Inflammatory macrophage treated with lipopolysaccharide for 4 hours (primary cell): ENCODE measurements at places on chromosomes 5 and 9.

DNA sequence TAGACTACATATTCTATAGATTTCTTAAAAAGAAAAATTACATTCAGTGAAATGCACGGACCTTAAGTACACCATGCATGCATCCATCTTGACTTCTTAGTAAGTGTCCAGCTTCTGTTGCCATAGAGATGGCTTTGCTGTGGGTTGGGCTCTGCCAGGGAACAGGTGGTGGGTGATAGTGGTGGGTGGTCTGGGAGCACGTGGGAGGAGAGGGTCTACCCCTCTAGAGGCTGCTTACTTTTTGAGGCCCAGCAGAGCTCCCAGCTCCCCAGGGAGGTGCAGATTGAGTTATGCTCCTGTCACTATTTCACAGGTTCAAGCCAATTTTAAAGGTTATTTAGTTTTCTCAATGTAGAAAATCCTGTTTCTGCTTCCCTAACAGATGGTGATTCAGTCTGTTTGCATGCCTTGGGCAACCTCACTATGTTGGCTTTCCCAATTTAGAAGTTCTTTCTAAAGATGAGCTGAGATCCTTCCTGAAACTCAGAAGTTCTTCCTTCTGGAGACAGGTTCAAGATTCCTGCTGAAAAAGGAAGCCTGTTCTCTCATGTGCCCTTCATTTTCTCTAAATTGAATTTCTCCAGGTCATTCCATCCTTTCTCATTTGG, 107.4 kb upstream of the LHFPL2 start:
- peak; percentile 68 for DNase-seq

DNA sequence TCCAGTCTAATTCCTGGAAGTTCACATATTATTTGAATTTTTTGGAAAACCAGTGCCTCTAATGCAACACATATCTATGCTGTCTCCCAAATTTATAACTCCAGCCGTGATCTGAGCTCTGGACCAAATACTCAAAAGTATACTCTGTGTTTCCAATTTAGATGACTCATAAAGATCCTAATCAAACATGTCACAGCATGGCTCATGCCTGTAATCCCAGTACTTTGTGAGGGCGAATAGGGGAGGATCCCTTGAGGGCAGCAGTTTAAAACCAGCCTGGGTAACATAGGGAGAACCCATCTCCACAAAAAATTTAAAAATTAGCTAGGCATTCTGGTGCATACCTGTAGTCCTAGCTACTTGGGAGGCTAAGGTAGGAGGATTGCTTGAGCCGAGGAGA, 388.0 kb downstream of the CDH12 start:
- no peak for DNase-seq

DNA sequence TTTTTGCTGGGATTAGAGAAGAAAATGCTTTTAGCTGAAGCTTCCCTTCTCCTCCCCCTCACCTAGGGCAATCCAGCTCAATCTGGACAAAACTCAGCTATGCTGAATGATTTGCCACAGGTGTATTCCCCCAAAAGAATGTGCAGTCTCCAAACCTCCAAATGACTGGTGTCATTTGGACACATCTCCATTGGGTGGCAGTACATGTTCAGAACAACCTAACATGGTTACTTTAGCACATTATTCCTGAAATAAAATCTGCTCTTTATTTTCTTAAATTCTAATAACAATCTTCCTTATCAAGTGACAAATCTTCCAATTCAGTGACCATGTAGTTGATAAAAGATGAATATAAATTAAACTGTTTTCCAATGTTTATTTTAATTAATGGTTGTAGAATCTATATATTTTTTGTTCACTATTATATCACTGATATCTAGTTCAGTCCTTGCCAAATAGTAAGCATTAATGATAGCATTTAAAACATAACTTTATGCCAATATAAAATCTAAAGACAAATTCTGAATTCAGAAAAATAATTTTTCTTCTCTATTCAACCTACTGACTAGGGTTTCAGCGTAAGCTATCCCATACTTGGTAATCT, 61.3 kb upstream of the MOCS2 start:
- DNase-seq = peak; percentile 16

DNA sequence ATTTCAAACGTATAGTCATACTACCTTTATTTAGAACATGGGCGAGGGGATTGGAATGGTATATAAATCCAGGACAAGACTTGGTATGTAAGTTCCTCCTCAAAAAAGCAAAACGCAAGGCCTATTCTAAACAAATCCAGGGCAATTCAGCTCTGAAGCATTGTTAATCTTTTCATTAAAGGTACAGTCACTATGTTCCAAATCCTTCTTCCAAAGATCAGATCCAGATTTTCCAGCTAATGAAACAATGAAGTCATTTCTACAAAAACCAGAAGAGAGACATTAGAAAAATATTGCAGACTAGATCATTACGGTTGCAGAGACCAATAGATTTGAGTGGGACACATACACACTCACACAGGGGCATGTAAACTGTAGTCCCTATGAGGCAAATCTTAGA, 116.1 kb upstream of the BNC2 start:
- DNase-seq = no peak

- no peak for DNase-seq
These were observed 2.7 kb downstream of the CSF2 start for GRCh38 chr5:132076202-132076830.

DNA sequence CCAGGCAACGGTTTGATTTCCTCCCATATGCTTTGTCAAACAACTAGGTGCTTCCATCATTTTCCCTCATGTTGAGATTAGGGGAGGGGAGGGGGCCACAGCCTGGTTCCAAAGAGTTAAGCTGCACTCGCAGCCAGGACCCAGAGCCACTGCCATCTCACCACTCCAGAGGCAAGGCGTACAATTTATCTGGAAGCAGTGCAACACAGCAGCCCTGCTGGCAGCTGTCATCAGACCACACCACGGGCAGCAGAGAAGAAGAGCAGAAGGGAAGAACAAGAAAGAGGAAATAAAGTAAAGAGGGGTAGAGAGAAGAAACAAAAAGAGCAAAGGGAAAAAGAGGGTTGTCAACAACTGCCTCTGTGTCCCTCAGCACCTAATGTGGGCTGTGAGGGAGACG, 38.9 kb downstream of the MED27 start:
- DNase-seq = no peak

GRCh38 chr9:96071076-96071814, 195.8 kb downstream of the ERCC6L2 start:
- DNase-seq = peak; percentile 19

- no peak for DNase-seq
These were observed 81.3 kb downstream of the GADD45G start for GRCh38 chr9:89686126-89686525.
